ENCODE measurements at places on chromosomes 2 and 18.
A peak's percentile ranks its signal among the peaks of the same experiment; 100 is the strongest.

DNA sequence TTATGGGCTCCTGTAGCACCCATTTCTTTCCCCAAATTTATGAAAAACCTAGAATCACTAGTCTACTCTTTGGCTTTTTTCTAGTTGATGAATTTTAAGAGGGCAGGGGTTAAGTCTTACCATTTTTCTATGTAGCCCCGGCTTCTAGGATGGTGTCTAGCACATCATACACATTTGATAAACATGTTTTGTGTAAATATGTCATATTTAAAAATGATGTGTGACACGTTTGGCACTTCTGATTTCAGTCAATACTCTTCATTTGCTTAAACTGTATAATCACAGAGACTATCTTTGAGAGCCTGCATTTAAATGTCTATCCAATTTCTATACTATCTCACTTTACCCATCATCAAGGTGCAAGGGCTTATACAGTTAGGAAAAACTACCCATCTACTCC is 331.1 kb downstream of the TDRD15 start:
- no peak for DNase-seq

- no peak for DNase-seq
These were observed 38.4 kb downstream of the LBH start for GRCh38 chr2:30269771-30270145.

GRCh38 chr2:157929871-157930667 is 53.9 kb upstream of the ACVR1 start:
- no peak for DNase-seq

- DNase-seq: no peak
These were observed 85.5 kb downstream of the ITSN2 start for GRCh38 chr2:24274809-24275208.

GRCh38 chr2:218557941-218558340 is 10.2 kb downstream of the USP37 start:
- DNase-seq: no peak

GRCh38 chr2:102971701-102972100 is 209.9 kb downstream of the TMEM182 start:
- no peak for DNase-seq

- DNase-seq: no peak
These were observed 1.7 kb downstream of the SCN2A start for GRCh38 chr2:165240916-165241315.

- DNase-seq: no peak
These were observed 48.7 kb downstream of the IL1RL2 start for GRCh38 chr2:102235491-102235890.

DNA sequence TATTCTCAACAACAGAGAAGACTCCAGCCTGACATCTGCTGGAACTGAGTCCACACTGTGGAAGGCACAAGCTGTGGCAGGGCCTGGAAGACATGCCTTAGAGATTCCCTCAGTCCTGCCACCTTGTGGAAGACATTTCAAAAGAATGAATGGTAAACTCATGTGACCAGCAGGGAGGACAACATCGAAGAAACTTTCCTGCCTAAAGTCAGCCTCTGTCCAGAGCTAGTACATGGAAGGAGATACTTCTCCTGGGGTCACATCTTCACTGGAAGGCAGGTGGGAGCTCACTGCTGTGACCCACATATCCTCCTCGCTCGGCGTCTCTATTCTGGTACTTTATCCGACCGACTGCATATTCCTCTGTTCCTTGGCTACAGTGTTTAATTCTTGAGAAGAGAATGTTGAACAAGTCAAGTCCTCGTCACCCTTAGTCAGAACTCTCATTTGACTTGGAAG is 59.5 kb downstream of the PUM2 start:
- peak; percentile 78 for DNase-seq

GRCh38 chr2:140154271-140154670 is 1374.1 kb upstream of the NXPH2 start:
- no peak for DNase-seq

DNA sequence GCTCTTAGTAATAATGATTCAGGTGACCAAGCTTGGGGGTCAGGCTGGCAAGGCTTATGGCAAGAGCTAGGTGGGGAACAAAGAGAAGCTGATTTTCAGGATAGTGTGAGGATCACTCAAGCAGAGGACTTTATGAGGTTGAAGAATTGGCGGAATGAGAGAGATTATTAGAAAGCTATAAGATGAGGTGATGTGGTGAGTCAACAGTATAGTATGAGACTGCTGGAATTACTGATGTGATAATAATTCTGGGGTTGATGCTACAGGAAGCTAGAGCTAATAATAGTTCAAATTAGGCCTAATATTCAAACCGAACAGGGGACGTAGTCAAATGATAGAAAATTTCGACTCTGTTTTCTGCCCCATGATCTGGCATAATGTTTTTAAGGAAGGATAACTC is 2115.3 kb upstream of the PIK3C3 start:
- DNase-seq: no peak

All from ecto neural progenitor cell (in vitro differentiated cells).